ENCODE measurements at places on chromosomes 7 and 10.
A peak's percentile ranks its signal among the peaks of the same experiment; 100 is the strongest.

- DNase-seq, result no peak
Observed at GRCh38 chr10:124379609-124380193, 39.0 kb downstream of the OAT start.

- DNase-seq, result no peak
Observed at GRCh38 chr10:95289003-95289920, 1.5 kb downstream of the PDLIM1 start.

GRCh38 chr7:128666200-128666599 is 5.9 kb upstream of the GARIN1A start:
- DNase-seq, result no peak

DNA sequence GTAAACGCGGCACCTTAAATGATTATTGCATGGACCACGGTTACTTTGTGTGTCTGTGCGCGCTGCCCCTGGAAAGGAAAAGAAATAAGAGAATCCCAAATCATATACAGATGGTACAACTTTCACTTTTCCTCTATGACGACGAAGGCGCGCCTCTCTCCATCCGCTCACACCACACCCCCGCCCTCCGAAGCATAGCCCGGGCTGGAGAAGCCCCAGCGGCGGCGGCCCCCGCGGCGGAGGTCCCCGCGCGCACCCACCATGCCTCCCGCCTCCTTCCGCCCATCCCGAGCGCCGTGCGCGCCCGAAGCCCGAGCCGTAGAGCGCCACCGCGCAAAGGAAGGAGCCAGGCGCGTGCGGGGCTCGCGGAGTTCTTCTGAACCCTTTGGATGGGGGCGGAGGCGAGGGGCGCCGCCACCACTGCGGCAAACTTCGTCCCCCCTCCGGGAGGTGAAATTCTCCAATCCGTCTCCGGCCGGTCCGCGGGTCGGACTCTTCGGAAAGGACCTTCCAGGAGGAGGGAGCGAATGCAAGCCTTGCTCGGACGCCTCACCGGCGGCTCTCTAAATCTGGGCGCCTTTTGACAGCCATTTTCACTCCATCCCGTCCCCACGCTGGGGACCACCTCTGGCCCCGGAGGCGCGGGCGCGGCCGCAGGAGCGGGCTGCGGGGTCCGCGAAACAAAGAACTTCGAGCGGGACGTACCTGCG is 588 bp downstream of the GLI3 start:
- DNase-seq, result no peak

- no peak for DNase-seq
Observed at GRCh38 chr10:112615269-112615668, 168.3 kb downstream of the VTI1A start.

DNA sequence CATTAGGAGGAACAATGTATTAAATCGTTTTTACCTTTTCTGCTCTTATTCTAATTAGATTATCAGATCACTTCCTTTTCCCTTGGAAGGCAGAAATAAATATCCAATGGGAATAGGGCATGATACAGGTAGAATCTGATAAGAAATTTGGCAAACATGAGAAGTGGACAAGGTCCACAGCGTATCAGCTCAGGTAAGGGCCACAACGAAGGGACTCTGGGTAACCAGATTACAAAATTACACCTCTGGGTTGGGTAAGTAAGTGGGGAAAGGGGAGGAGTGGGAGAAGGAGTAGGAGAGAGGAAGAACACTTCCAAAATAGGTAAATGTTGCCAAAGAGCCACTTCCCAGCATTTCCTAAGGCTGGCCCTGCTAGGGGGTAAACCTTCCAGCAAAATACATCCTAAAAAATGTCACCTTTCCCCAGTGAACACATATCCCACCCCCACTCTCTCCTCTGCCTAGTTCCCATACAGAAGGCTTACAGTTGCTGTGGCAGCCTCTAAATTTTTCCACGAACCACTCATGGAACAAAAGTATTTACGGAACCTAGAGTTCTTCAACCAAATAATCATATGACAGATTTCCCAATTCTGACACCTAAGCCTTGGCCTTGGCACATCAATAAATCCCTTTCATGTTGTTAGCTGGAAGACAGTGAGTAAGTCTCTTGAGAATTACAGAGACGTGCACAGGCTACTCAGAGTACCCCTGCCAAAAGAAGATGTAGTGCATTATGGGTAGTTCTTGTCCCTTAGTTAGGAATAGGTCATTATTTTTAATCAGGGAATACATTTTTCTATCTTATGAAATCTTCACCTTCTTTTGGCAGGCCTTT is 51.5 kb upstream of the DLX6 start:
- no peak for DNase-seq

DNA sequence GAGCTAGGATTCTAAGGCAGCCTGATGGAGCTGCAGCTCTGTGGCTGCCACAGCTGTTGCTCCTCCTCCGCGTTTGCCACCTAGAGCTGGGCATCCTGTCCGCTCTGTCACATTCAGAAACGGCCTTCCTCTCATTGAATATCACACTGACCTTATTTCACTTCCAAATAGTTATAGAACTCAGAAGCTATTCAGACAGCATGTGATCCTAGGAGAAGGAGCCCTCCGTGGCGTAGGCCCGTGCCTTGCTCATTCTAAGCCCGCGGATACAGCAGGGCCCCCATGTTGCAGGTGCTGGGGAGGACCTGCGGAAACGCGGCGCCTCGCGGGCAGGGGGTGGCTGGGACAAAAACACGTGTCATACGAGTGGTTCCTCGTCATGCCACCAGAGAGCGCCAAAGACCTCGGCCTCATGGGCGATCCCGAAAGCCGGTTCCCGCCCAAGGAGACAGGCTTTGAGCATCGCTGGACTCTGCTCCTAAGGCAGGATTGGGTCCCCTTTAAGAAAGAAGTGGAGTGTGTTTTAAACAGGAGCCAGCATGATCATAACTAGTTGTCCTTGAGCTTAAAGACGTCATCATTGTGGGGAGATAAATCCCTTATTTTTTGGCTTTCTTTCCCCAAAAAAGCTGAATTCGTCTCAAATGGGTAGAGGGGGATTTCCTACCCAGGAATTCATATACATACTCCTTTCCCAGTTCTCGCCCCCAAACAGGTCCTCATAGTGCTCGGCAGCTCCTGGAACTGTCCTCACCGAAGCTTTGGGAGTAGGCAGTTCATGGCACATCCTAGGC is 17.9 kb upstream of the FIGNL1 start:
- DNase-seq, result peak; percentile 64

GRCh38 chr10:131901181-131901829 is 497 bp downstream of the PPP2R2D start:
- peak; percentile 36 for DNase-seq

- no peak for DNase-seq
Observed at GRCh38 chr7:3243256-3243655, 57.8 kb upstream of the SDK1 start.

- no peak for DNase-seq
Observed at GRCh38 chr7:92002720-92003119, 62.1 kb downstream of the AKAP9 start.

- no peak for DNase-seq
Observed at GRCh38 chr7:149874644-149875028, 867 bp downstream of the ATP6V0E2 start.

DNA sequence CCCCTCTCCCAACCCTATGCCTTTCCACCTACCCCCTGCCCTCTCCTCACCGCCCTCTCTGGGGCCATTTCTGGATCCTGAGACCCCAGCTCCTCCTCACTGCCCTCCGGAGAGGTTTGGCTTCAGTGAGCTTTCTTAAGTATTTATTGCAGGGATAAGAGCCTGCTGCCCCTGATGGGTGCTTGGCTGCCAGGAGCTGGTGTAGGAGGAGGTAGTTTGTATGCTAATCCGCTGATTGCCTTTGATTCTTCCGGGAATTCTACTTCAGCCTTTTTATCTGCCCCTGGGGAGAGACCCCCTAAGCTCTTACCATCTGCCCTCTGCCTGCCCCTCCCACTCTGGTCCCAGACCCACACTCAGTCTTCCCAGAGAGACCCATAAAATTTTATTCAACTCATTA is 263.5 kb upstream of the PODXL start:
- no peak for DNase-seq

- no peak for DNase-seq
Observed at GRCh38 chr7:47153058-47153457, 428.9 kb downstream of the TNS3 start.

- DNase-seq, result no peak
Observed at GRCh38 chr7:117950601-117951260, 77.5 kb upstream of the CTTNBP2 start.

DNA sequence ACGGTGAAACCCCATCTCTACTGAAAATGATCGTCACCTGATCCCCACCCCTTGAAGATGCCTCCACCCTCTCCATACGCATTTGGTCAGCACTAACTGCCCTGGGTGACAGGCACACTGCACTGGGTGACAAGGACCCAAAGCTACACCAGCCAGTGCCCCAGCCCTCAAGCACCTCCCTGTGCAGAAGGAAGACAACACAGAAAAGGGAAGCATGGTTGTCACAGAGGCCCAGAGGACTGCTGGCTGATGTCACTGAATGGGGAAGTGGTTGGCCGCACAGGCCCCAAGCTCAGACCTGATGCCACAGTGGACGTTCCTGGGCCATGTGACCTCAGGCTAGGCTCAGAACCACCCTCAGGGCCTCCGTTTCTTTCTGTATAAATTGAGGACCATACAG is 4.2 kb upstream of the PILRA start:
- no peak for DNase-seq

GRCh38 chr10:15858861-15859281 is 1.4 kb downstream of the MINDY3 start:
- no peak for DNase-seq

GRCh38 chr10:42952931-42953683 is 123.8 kb upstream of the RET start:
- DNase-seq, result peak; percentile 5

DNA sequence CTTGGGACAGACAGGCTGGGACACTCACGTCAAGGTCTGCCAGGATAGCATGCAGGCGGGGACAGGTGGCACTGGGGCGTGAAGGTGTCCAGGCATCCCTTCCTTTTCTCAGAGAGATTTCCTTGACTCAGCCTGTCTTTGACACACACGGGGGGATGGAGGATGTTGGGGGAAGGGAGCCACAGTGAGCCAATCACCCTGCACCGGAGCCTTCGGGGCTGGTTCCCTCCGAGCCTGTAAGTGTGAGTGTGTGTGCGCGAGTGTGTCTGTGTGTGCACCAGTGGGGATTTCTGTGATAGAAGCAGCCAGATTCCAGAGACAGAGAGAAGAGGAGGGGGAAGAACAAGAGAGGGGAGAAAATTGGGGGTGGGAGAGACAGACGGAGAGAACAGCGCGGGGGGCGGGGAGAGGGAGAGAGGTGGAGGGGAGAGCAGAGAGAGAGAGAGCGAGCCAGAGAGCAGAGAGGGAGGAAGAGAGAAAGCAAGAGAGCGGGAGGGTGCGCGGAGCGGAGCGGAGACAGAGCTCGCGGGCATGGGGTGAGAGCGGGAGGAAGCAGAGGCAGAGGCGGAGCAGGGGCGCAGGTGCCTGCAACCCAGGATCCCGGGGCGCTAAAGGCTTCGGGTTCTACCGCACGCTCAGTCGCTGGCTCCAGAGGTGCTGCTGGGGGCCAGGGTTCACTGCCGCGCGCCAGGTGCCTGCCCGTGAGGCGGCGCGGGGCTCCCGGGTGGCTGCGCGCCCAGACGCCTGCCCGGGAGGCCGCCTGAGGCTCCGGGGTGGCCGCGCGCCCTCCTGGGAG is 466 bp upstream of the GPR26 start:
- DNase-seq, result no peak

GRCh38 chr7:96414931-96415292 is 93.0 kb upstream of the SLC25A13 start:
- no peak for DNase-seq

DNA sequence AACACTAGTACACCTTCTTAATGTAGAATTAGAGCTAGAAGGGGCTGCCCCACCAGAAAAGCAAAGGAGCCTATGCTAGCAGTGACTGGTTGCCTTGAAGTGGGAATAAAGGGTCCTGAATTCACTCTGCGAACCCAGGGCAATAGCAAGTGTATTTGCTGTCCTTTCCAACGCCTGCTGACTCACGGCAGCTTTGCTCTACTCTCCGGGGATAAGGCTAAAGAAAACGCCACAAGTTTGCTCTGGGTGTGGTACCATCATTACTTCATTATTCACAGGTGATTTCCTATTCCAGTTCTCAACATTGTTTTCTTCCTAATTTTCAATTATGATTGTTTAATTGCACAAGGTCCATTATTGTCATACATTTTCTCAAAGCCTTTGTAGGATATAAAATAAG is 220.5 kb upstream of the AOAH start:
- no peak for DNase-seq

DNA sequence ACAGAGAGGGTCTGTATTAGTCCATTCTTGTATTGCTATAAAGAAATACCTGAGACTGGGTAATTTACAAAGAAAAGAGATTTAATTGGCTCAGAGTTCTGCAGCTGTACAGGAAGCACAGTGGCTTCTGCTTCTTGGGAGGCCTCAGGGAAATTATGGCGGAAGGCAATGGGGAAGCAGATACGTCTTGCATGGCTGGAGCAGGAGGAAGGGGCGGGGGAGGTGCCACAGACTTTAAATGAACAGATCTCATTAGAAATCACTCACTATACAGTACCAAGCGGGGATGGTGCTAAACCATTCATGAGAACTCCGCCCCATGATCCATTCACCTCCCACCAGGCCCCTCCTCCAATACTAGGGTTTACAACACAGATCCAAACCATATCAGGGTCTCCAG is 3.7 kb upstream of the CALU start:
- DNase-seq, result no peak

DNA sequence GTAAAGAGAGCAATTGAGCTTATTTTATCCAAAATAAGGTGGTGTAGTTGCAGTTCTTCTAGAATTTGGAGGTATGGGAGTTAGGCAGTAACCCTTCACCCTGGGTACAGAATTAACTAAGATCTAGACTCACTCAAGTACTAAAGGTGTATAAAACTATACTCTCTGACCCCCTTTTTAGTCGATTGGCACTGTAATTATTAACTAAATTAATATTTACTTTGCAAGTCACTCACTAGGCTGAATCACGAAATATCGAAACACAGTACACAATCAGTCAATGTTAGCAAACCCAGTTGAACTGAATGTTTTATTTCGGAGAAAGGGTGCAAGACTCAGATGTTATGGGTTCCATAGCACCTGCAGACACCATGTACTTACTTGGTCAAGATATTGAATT is 14.6 kb upstream of the CYP2C19 start:
- DNase-seq, result no peak

GRCh38 chr10:16581202-16581601 is 59.5 kb upstream of the C1QL3 start:
- no peak for DNase-seq

- DNase-seq, result peak; percentile 29
Observed at GRCh38 chr10:120948889-120949608, 97.9 kb downstream of the WDR11 start.

DNA sequence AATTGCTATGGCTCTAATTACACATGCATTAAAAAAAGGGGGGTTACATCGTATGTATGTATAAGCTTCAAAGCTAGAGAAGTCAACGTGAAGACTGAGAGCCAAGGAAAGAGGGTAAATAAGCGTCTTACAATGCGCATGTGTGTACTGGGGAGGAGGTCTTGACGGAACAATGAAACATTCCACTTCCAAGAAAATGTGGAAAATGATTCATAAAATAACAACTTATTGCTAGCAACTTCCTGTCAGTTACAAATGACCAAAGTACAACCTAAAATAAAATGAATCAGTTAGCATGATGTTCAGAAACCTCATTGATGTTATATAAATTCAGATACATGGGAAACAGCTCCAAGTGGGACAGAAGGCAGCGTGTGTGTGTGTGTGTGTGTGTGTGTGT is 104.1 kb upstream of the RHEB start:
- no peak for DNase-seq

- no peak for DNase-seq
Observed at GRCh38 chr7:128131731-128132130, 100.5 kb upstream of the LRRC4 start.

- DNase-seq, result no peak
Observed at GRCh38 chr7:94104301-94104700, 100.1 kb upstream of the BET1 start.
